ENCODE measurements at places on chromosomes 12 and 14.

DNA sequence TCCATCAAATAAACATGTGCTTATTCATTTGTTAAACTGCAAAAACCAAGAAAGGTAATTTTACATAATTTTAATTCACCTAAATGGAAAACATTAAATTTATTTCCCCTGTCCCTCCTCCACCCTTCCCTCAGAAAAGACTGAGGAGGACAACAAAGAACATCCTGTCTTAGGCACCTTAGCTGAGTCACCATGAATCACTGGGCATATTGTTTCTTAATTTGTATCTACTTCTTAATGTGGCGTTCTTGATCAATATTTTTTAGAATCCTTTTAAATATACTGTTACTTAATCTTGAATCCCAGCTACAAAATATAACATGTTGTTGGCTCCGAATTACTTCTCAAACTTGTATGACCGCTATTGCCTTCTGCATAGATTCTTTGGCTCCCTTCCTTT lies 23.5 kb downstream of the SIX6 start:
- DNase-seq, result no peak

DNA sequence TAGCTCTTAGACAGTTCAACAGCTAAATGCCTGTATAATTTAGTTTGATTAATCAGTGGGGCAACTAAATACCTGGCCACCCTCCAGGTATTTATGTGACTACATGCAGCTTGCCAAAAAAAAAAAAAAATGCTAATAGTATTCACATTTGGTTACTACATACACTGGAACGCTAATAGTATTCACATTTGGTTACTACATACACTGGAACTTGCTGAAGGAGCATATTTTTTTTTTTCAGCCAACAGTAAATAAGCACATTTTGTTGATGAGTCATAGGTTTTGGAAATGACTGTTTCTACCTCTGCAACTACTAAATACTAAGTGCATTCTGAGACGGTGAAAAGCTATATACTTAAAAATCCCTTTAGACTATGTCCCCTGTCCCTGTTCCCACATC lies 1172.3 kb downstream of the LRFN5 start:
- no peak for DNase-seq

- no peak for DNase-seq
Observed at GRCh38 chr14:29220566-29220965, 454.0 kb downstream of the FOXG1 start.

DNA sequence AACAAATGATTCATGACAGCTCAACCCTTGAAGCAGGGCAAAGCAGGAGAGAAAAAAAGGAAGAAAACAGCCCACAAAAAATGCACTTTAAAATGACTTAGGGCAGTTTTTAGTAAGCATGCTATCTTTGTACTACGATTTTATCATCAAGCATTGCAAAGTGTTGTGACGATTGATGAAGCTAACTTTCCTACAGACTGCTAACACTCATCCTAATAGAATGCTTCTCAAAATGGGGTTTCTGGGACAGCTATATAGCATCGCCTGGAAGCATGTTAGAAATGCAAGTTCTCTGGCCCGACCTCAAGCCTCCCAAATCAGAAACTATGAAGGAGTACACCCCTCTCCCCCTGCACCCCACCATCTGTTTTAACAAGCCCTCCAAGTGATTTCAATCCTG lies 256.4 kb downstream of the SSPN start:
- DNase-seq, result no peak

- no peak for DNase-seq
Observed at GRCh38 chr12:11658791-11659190, 9.3 kb downstream of the ETV6 start.

DNA sequence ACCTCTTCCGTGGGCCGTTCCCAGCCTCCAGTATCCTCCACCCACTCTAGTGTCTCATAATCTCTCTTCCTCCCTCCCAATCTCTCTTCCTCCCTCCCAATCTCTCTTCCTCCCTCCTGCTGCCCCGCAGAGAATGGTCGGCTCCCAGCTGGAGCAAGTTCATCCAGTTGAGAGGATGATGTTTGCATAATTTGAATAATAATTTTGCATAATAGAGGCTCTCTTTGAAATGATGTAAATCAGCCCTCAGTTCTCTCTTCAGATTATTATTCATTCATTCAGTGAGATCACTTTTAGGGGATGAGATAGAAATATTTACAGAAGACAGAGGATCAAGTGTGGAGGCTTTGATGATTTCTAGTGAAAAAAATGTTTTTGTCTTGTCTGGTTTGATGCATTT lies 125.0 kb downstream of the PTPN11 start:
- peak; percentile 54 for DNase-seq

DNA sequence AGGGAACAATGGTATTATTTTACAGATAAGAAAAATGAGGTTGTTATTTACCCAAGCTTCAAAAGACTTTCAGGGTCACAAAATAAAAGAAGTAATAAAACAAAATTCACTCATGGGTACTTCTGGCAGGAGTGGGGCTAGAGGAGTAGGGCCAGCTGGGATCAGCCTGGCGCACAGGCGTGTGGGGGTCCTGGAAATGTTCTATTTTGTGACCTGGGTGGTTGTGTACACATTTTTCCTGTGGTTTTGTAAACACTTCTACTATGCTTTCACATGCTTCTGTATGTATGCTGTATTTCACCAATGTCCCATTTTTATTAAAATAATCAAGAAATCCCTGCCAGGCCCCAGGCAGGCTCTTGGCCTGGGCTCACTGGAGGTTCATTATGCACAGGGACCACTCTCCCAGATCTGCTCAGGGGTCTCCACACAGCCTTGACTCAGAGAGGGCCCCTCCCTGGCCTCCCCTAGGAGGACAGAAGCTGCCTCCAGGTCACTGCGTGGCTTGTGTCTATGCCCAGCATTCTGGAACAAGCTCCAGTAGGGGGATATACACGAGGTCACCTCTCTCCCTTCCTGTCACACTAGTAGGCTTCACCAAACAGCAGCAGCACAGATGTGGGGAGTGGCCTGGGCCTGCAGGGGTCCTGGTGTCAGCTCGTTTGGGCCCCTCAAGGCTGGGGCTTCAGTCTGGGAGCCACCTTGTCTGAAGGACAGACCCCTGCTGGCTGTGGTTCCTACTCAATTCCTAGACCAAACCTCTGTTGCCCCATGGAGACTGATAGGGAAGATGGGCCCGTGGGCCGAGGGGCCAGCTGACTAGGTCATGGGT lies 37.8 kb downstream of the ANAPC7 start:
- no peak for DNase-seq

DNA sequence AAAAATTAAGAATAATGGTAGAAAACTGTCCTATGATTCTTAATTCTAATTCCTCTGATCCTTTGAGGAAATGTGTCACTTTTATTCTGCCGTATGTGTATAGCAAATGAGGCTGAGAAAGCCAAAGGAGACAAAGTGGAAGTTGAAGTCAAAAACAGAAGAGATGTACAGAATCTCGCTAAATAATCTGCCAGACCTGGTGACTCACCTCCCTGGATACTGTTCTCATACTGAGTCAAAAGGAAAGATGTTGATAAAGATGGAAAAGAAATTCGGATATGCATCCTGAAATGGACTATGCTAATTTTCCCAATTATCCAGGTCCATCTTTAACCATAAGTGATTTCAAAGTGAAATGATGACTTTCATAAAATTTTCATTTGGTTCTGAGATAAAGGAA lies 92.5 kb downstream of the DUSP6 start:
- no peak for DNase-seq

DNA sequence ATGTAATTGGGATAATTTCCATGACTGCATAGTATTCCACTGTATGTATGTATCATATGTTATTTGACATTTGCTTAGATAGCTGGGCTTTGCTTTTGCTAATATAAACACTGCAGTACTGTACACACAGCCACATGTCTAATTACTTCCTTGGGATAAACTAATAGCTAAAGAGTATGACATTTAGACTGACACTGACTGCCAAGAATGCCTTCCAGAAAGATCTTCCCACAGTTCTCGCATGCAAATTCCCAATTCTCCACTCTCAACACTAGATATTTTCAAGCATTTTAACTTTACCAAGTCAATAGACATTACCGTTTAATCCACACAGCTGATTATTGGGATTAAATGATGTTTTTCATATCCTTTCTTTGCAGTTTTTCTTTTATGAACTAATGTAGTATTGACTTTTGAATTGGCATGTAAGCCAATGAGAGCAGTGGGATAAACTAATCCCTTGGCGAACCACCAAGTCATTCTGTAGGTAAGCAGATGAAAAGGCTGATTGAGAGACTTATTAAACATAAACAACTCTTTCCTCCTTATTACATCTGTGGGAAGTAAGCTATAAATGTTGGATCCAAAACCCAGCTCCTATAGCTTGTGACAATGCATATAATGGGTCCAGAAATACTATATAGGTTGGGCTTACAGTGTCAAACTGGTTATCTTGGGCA lies 55.5 kb downstream of the STON2 start:
- DNase-seq, result no peak

DNA sequence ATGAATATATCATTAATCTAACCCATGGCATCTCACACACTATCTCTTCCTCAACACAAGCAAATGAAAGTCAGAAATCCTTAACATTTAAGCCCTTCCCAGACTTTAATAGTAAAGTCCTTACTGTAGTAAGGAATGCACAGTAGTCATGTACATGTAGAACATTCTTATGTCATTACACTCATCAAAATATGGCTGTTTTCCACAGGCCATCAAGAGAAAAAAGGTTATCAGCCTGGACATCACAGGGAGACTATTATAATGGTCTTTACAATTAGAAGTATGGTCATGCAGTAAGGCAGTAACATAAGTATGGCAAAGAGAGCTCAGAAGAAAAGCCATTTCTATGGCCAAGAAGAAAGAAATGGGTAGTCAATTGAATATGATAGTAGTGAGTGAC lies 121.2 kb downstream of the SLC6A15 start:
- DNase-seq, result no peak

DNA sequence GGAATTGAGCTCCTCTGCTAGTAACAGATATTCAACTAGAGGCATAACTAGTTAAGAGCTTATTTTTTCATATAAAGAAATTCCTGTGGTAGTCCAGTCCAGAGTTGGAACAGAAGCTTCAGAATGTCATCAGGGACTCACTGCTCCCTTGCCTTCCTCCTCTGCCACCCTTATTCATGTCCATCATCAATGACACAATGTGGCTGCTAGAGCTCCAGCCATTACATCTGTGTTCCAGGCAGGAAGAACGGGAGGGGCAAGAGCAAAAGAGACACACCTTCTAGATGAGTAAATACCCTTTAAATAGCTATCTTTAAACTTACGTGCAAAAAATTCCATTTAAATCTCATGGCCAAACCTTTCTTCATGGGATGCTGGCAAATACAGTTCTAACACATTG lies 47.3 kb upstream of the HMGA2 start:
- no peak for DNase-seq
